NCI-H1417 (cell line): ENCODE measurements at places on chromosomes 12 and 14.

DNA sequence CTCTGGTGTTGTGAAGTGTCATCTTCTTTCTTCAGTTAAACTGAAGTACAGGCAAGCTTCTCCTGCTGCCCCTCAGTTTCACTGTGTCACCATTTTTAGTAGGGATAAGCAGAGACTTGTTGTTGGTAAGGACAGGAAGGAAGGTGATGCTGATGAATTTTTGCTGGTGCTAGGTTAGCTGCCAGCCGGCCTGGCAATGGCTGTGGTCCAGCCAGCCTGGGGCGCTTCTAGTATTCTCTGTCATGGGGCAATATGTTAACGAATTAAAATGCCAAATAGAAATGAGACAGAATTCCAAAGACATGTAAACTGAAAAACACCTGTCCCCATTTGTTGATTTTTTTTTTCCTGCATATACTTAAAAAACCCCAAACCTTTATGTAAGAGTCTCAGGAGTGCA lies 602.9 kb downstream of the DIO2 start:
- no peak for DNase-seq

DNA sequence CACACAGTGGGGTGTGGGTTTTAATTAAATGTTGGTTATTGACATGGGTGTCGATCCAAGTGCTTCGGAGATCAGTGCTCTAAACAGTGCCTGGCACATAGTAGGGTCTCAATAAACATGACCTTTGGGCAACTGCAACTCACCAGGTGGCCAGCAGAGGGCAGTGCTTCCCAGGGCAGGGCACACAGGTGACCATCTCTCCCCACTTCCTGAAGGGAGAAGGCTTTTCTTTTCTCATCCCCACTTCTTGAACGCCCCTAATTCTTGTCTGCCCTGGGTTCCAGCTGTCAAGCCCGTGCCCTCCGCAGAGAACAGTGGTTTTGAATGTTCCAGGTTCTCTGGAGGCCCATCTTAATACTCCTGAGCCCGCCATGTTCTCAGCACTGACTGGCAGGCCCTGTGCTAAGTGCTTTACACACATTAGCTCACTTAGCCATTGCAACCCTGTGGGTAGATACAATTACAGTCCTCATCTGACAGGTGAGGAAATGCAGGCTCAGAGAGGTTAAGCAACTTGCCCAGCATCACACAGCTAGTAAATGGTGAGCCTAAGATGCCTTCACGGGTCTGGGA lies 16.3 kb downstream of the RAPGEF3 start:
- DNase-seq = peak; percentile 54

GRCh38 chr12:10501030-10501429 lies 4.7 kb upstream of the EIF2S3B start:
- DNase-seq = no peak

DNA sequence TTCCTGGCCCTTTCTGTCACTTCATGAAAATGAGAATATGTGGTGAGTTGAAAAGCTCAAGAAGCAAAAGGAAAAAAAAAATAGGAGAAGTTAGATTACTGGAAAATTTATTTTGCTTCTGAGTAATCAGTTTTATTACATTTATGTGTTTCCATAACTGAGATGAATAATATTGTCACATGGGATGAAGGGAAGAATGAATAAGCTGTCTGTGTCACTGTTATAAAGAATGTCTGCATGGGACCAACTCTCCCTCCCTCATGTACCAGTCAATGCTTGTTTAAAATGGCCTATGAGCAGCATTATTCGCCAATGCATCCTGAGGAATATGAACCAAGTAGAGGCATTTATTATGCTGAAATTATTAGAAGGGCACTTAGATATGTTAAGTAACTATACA lies 246.3 kb downstream of the PRKD1 start:
- no peak for DNase-seq

GRCh38 chr12:108048686-108049085 lies 80.4 kb upstream of the WSCD2 start:
- no peak for DNase-seq
